ENCODE measurements at places on chromosomes 16 and 17. TPM values are rescaled to one million over a fixed set of nuclear protein-coding genes. Genes with fewer than 3 reads are reported as not detected.
A peak's percentile ranks its signal among the peaks of the same experiment; 100 is the strongest.

HOXB6 gene
- total RNA-seq: 0.21 TPM

CCL4L2 gene
- 48.9 TPM for total RNA-seq

DNA sequence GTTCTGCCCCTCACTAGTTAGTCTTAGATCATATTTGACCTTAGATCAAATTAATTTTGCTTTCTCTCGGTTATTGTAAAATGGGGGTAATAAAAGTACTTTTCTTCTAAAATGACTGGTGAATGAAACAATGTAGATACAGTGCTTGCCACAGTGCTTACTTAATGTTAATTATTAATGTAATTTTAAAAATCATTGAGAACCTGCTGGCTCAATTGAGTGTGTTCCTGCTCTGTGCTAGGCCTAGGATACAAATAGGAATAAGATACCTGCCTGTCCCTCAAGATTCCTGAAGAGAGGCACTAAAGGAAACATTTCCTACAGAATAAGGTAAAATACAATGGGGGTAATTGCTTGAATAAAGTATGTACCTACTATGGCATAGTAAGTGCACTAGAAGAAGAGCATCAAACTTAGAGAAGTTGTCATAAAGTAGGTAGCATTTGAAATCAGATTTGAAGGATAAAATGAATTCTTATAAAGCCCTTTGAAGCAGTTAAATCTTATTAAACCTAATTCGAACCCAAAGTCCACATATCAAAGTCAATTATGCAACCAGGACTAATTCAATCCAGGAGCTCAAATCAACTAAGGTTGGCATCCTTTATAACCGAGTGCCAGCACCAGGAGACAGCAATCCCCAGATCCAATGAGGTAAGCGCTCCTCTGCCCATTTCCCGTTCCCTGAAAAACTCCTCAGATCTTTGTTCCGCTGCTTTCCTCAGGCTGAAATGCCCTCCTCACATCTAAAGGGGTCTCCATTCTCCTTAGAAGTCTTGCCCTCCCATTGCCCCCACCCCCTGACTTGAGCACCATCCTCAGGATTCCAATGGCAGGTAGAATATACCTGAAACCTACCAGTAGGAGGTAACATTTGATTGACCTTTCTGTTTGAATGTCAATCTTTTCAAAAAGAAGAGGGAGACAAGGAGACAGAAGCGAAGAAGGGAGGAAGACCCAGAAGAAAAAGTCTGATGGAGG is 2.4 kb upstream of the MED13 start:
- no peaks in the 10 kb centered on the region for H3K27me3 ChIP-seq
- H3K27ac ChIP-seq: no peak overlapping the region
- no peak for DNase-seq
- peaks cover 19% of the 10 kb centered on the region for H3K4me1 ChIP-seq
- H3K4me3 ChIP-seq: no peak overlapping the region

DNA sequence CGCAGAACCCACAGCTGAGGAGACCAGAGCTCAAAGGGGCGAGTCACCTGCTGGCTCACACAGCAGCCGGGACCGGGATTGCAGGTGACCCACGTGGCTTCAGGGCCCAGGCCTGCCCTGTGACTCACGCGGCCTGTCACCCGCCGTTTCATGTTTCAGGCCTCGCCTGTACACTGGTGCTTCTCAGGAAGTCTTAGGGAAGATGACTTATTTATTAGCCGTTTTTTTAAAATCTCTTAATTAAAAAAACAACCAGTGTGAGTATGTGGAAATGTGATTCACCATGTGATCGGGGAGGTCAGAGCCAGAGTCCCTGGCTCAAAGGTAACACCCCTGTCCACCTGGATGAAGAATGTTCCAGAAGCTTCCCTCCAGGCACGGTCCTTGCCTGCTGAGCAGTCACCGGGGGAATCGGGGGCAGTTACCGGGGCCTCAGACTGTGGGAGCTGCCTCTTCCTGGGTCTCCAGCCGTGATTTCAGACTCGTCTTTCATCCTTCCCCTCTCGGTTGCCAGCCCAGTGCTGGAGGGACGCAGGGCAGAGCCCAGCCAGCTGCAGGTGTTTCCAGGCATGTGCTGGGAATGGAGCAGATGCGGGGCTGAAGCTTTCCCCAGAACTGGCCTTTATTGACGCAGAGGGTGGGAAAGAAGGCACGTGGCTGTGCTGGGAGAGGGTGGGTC is 49.3 kb downstream of the CMIP start:
- DNase-seq: peak; percentile 70
- H3K27ac ChIP-seq: no peak overlapping the region
- no peaks in the 10 kb centered on the region for H3K36me3 ChIP-seq
- no peaks in the 10 kb centered on the region for H3K27me3 ChIP-seq
- H3K4me3 ChIP-seq: no peak overlapping the region

DNA sequence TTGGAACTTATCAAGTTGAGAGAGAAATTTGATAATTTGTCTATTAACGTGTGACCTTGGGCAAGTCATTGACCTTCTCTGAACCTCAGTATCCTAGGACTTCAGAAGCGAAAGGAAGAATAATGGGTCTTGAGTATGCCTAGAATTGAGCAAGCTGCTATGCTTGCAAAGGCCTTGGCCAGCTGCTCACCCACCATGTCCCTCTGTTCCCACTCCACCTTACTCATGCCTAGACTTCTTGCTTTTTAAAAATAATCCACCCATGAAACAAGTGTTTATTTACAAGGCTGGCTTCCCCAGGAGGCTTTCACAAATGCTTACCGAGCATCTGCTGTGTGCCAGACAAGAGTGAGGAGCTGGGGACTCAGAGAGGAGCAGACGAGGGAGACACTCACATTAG is 590.6 kb downstream of the MAF start:
- H3K27me3 ChIP-seq: no peaks in the 10 kb centered on the region
- peaks cover 45% of the 10 kb centered on the region for H3K4me1 ChIP-seq

DNA sequence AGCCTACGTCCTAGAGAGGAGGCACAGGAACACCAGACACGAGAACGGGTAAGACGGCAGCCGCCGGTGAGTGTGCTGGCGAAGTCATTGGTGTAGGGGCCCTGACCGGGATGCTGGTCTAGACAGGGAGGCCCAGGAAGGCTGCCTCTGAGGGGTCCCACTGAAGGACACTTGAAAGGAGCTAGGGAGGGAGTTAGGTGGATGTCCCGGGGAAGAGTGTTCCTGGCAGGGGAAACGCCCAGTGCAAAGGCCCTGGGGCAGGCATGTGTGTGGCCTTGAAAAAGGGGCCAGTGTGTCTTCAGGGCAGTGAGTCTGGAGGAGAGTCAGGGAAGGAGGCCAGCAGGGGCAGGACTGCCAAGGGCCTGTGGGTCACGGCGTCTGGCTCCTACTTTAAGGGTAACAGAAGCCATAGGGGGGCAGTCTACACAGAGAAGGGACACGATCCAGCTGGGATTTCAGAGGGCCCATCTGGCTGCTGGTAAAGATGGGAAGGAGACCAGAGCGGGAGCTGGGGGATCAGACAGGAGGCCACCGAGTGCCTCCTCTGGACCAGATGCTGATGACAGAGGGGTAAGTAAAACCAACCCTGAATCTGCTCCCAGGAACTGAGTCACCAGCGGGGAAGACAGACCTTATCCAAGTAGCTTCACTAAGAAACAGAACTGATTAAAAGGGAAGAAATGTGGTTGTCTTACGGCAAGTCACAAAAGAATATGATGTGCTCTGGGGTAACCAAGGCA is 115.9 kb downstream of the LITAF start:
- DNase-seq: no peak
- H3K27ac ChIP-seq: no peak overlapping the region
- H3K4me1 ChIP-seq: no peaks in the 10 kb centered on the region
- H3K27me3 ChIP-seq: no peaks in the 10 kb centered on the region

- H3K36me3 ChIP-seq: no peaks in the 10 kb centered on the region
- H3K27me3 ChIP-seq: no peaks in the 10 kb centered on the region
- no peak overlapping the region for H3K27ac ChIP-seq
- no peak overlapping the region for H3K4me3 ChIP-seq
Measured at GRCh38 chr16:78321620-78322360, 222.3 kb downstream of the WWOX start.

DNA sequence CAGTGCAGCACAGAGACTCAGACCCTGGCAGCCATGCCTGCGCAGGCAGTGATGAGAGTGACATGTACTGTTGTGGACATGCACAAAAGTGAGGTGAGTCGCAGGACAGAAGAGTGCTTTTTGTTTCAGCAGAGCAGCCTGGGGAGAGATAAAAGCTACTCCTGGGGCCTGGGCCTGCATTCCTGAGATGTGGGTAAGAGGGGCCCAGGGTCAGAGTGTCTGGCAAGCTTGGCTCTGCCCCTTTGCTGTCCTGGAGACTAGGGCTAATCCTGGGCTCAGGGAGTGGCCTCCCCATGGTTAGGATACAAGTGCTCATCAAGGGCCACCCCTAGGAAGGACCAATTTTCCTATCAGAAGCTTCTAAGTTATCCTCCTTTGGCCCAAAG is 4.8 kb upstream of the ERBB2 start:
- peaks cover 4% of the 10 kb centered on the region for H3K4me1 ChIP-seq
- H3K27me3 ChIP-seq: peaks cover 13% of the 10 kb centered on the region
- no peak for DNase-seq
- H3K4me3 ChIP-seq: no peak overlapping the region

DNA sequence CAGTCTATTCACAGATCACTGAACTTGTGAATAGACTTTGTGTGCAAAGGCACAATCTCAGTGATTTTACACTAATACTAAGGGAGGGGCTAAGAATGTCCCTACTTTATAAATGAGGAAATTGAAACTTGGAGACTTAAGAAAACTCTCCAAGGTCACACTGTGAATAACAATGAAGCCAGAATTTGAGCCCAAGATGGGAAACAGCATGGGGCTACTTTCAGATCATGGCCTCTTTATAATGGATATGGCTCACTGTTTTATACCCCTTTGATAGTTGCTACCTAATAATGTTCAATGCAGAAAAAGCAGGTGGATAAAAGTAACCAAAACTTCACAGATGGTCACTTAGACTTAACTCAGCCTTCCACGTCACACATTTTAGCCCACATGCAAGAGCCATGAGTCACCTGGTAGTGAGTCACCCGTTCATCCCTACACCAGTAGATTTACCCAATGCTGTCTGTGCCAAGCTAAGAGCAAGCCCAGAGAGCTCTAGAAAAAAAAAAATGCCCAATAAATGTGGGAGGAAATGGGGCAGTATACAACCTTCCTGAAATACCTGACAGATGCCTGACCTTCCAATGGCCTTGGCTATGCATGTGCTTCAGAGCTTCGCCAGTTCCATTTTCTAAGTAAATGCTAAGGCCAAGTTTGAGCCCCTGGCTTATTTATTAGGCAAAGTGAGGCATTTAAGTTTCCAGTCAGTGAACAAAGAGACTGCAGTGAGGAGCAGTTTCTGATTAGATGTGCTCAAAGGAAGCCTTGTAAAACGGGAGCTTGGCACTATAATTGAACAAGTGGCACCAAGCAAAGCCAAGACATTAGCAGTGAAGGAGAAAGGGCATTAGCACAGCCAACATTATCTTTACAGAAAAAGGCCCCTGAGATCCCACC is 219.7 kb downstream of the TMEM114 start:
- no peaks in the 10 kb centered on the region for H3K36me3 ChIP-seq
- no peak for DNase-seq
- no peak overlapping the region for H3K27ac ChIP-seq
- H3K4me3 ChIP-seq: no peak overlapping the region

DNA sequence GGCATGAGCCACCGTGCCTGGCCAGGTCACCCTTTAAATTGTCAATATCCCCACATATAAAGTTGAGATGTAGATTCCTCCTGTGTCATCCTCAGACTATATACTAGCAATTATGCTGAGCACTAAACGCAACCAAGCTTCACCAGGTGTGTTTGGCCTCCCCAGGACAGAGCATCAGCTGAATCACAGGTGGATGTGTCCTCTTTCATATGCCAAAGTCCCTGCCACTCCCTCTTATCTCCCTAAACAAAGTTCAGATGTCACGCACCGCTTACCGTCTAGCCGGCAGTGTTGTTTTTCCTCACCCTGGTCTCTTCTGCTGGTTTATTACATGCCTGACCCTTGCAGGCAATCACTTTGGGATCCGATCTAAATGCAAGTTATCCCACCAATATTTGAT is 43.8 kb upstream of the ARHGAP44 start:
- H3K27ac ChIP-seq: no peak overlapping the region
- H3K36me3 ChIP-seq: no peaks in the 10 kb centered on the region
- DNase-seq: no peak
- H3K4me3 ChIP-seq: no peak overlapping the region
- no peaks in the 10 kb centered on the region for H3K27me3 ChIP-seq

- H3K36me3 ChIP-seq: peaks cover 8% of the 10 kb centered on the region
- H3K4me3 ChIP-seq: no peak overlapping the region
- peaks cover 82% of the 10 kb centered on the region for H3K4me1 ChIP-seq
- no peak for DNase-seq
Measured at GRCh38 chr17:47714773-47715396, 18.2 kb upstream of the TBX21 start.
